ENCODE measurements at places on chromosomes 12 and 14.
A peak's percentile ranks its signal among the peaks of the same experiment; 100 is the strongest.

- no peak for DNase-seq
Observed at GRCh38 chr12:233615-233968, 19.6 kb upstream of the SLC6A12 start.

GRCh38 chr12:552466-552865, 92.7 kb downstream of the B4GALNT3 start:
- no peak for DNase-seq

DNA sequence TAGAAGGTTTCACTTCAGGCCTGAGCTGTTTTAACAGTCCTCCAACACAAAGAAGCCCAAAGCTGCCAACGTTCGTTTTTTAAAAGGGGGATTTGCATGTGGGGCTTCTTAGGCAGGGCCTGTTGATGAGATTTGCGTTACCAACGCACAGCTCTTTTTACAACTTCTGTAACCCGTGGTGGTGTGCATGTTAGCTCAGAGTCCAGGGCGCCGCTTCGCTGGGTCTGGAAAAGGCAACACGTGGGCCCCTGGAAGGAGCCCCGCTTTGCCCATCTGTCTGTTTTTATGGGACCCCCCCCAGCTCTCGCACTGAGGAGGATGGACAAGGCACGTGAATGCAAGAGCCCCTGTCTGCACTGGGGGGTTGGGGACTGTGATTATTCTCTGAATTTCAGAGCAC, 84.0 kb downstream of the ESR2 start:
- no peak for DNase-seq

DNA sequence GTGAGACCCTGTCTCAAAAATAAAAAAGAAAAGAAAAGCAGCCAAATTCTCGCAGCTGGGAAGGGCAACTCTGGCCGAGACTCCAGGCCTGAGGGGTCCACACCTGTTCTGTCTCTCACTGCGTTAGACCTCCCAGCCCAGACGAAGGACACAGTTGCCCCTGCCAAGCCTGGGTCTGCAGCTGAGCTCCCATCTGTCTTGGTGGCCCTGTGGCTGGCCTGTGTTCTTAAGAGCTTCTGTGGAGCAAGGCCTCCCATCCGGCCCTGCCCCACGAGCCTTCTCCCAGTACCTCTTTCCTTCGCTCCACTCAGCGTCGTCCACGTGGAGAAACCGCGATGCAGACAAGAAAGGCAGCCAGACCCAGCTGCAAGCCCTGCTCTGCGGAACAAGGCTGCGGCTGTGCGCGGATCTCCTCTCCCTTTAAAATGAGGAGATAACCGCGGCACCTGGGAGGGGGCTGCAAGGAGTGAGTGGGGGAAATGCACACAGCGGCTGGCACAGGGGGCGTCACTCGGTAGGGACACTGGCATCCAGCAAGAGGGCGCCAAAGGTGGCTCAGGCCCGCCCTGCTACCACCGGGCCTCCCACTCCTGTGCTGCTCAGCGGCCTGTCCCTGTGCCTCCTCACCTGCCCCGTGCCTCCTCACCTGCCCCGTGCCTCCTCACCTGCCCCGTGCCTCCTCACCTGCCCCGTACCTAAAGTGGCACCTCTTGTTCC, 42.4 kb downstream of the LRRC74A start:
- DNase-seq, result no peak

DNA sequence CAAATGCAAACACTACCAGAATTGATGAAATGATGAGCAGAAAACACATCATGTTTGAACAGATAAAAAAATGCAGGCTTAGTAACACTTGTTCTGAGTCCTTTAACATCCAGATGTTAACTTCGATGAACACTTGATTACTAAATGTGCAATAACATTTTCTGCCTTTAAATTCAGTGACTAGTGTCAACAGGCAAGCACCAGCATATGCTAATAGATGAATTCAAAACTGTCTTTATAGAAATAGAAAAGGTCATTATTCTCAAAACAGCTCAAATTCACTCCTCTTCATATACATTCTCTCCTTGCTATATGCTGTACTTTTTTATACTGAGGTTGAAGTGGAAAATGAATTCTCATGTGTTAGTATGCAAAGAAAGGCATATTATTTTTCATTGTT, at the start of gene TAS2R19:
Gene TAS2R19 (minus strand): TSS at position 101 of the 400 bp plus-strand sequence. CDS start 49 bp downstream, at position 52.
- DNase-seq, result no peak

DNA sequence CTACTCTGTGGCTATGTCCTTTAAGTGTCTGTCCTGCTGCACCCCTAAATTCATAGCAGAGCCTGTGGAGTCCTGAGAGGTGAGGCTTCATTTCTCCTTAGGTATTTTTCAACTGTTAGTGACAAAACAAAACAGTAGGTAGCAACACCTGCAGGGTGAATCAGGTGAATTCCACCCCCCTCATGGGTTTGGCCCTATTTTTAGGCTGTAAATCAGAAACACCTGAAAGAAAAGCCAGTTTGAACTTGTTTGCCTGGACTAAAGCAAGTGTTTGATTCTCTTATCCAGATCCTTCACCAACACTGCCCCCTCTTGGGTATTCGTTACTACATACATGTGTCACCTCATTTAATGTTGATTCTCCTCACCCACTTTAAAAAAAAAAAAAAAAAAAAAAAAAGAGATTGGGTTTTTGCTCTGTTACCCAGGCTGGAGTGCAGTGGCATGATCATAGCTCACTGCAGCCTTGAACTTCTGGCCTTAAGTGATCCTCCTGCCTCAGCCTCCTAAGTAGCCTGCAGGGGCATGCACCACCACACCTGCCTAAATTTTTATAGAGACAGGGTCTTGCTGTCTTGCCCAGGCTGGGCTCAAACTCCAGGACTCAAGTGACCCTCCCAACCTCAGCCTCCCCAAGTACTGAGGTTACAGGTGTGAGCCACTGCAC, 10.3 kb downstream of the TBPL2 start:
- DNase-seq, result no peak

- DNase-seq, result no peak
Observed at GRCh38 chr14:51967521-51967920, 21.8 kb upstream of the RTRAF start.

DNA sequence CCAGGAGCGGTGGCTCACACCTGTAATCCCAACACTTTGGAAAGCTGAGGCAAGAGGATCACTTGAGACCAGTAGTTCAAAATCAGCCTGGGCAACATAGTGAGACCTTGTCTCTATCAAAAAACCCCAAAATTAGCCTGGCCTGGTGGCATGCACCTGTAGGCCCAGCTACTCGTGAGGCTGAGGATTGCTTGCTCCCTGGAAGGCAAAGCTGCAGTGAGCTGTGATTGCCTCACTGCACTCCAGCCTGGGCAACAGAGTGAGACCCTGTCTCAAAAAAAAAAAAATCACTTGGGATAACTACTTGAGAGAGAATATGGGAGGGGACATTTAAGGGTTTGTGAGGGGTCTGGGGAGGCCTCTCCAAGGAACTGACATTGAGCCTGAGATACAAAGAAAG, 109.0 kb downstream of the GPATCH2L start:
- DNase-seq, result no peak

GRCh38 chr14:89625244-89625713, 208.2 kb upstream of the FOXN3 start:
- DNase-seq, result no peak

DNA sequence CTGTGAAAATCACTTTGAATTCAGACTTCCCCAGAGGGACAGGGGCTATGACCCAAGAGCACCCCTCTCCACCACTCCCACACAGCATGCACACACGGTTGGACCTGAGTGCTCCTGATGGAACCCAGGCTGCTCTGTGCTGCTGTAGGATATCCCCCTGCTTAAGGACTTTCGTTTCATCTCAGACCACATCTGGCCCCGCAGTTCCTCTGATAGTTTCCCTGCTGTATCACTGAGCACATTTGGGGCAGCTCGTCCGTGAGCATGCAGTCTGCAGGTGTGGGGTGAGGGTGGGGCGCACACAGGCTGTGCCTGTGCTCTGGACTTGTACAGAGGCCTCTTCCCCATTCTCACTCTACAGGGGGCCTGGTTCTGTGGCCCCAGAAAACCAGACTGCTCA, 345.2 kb upstream of the FKBP4 start:
- no peak for DNase-seq

GRCh38 chr12:128807161-128807724, 16.5 kb downstream of the SLC15A4 start:
- no peak for DNase-seq

- DNase-seq, result no peak
Observed at GRCh38 chr14:56273155-56273554, 154.9 kb downstream of the PELI2 start.

DNA sequence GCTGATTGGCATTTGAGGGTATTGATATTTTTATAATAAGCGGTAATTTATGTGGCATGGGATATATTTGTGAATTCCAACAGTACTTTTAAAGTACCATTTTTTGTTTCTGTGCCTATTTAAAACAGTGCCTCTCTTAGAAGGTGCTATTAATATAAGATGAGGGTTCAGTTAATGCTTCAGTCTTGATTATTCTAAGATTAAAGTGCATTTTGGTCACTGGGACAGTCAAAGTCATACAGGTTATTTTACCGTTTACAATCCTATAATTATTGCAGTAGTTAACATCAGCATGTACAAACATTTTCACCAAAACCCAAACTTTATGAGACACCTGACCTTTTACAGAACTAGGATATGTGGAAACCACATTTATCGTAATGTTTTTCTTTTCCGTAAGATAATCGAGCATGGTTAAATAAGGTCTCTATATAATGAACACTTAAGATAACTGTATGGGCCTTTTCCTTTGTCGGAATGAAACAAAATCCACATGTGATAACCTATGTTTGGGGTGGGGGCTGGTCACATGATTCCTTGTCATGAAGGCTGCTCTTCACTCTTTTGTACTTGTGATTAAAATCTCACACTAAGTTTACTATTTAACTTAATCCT, 37.7 kb upstream of the DNM1L start:
- no peak for DNase-seq

GRCh38 chr12:12776261-12776660, 9.2 kb upstream of the APOLD1 start:
- DNase-seq, result no peak

GRCh38 chr14:34460295-34460694, 1.7 kb downstream of the SPTSSA start:
- no peak for DNase-seq

DNA sequence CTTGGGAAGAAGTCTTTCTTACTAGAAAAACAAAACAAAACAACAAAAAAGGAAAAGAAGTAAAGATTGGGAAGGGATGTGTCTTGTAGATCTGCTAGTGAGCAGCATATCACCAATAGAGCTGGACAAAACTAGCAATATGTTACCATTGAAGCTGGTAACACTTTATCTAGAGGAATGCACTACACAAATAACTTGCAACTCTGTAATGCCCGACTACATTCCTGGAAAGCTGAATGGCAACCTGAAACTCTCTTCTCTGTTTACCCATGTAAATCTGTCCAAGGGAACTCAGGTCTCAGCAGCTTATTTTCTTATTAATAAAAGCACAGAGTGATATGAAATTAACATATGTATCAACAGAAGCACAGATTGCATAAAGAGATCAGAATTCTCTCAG, 624.4 kb downstream of the KCNH5 start:
- DNase-seq, result no peak

DNA sequence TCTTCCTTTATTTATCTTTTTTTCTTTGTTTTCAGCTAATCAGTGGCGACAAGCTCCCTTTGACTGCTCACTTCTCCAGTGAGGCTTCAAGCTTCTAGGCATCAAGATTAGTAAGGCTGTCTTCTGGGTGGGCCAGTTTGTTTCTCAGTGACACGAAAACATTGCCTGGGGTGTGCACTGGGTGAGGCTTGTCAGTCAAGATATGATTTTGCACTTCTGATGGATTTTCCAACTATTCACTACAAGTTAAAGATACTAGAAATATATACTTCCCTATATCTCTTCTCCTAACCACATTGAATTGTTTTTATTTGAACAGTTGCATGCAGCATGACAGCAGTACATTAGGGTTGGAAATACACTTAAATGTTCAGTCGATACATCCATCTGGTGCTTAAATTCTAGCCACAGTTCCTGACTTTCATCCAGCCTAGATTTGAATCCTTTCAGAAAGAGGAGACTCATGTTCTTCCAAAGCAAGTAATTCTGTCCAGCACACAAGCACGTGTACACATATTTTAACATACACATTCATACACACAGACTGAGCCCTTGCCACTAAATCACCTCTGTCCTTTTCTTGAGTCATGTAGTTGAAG, 275.6 kb upstream of the NOVA1 start:
- DNase-seq, result no peak

- DNase-seq, result no peak
Observed at GRCh38 chr14:104244221-104245011, 106.0 kb downstream of the KIF26A start.

GRCh38 chr14:41355866-41356265, 250.8 kb upstream of the LRFN5 start:
- DNase-seq, result no peak

DNA sequence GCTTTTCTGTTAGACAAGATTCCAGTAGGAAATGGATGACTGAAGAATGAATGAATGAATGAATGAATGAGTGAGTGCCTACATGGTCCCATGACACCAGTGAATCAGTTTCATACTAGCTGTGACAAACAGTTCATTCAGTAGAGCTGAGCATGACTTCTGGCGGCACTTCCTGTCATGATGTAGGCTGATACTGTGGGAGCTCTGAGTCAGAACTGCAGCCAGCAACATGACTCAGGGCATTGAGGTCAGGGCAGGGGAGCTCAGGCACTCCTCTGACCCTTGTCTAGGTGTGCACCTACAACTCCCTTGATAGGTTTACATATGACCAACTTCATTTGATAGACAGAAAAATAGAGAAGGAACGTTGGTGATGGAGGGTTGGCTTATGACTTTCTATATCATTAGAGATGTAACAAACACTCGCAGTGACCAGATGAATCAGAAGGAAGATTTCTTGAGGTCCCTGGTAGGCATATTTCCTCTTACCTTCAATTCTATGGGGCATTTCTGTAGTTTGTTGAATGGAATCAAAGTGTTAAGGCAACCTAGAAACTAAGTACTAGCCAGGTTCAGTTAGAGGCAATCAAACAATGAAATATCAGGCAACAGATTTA, 139.3 kb upstream of the ARHGAP5 start:
- peak; percentile 21 for DNase-seq

GRCh38 chr14:101184104-101184455, 280.6 kb upstream of the RTL1 start:
- DNase-seq, result no peak

GRCh38 chr12:20985399-20985798, 145.6 kb upstream of the SLCO1B1 start:
- no peak for DNase-seq

GRCh38 chr14:59254146-59254910, 65.9 kb downstream of the DAAM1 start:
- DNase-seq, result no peak

- no peak for DNase-seq
Observed at GRCh38 chr12:57085999-57086492, 2.9 kb upstream of the NAB2 start.

DNA sequence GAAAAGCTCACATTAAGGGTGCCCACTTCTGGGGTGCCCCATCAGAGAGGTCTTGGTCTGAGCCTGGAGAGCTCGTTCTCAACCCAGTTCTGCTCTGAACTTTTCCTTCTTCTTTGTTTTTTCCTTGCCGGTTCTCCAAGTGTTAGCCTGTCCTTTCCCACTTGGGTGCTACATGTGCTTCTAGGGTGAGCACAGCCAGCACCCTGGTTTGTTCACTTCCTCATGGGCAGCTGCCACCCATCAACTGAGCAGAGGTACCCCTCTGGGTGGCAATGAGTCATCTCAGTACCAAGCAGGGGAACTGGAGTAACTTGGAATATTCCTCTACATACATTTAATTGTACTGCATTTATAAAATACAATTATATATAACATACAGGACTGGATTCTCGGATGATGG, 3.9 kb upstream of the SYNE3 start:
- no peak for DNase-seq
